Tibial artery (tissue), 4 donors: ENCODE measurements at places on chromosomes 1 and 21.

- DNase-seq = no peak
These were observed 95.6 kb downstream of the CENPF start for GRCh38 chr1:214698559-214698958.

DNA sequence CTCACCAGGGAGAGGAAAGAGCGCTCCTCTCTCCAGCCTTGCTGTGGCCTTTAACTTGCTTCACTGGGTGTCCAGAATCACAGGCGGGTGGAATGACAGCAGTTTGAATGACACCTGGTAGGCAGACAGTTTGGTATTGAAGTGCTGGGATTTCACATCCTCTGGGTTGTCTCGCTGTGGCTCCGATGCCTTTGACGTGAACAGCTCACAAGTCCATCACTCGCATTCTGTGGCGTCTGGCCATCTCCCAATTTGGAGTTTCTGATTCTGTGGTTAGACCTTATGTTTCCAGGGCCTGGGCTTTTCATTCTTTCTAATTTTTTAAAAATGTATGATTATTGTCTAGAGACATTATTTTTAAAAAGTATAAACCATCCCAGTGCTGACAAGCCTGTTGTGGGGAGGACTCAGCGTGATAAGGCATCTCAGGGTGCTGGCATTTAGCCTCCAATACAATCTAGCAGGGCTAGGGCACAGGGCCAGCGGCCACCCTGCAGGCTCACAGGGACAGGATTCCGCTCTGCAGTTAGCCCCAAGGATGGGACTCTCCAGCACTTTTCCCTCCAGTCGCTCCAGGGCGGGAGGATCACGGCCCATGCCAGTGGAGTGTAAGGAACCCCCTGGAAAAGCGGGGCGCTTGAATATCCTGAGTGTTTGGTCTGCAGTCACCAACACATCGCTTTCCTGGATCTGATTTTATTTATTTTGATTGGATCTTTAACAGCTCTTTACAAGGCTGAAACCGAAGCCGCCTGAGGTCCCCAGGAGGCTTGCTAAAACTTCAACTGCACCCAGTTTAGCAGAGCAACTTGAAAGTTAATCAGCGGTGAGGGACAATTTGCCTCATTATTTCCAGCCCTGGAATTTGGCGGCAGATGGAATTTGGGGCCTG, 178.3 kb downstream of the TRABD2B start:
- peak; percentile 82 for DNase-seq

DNA sequence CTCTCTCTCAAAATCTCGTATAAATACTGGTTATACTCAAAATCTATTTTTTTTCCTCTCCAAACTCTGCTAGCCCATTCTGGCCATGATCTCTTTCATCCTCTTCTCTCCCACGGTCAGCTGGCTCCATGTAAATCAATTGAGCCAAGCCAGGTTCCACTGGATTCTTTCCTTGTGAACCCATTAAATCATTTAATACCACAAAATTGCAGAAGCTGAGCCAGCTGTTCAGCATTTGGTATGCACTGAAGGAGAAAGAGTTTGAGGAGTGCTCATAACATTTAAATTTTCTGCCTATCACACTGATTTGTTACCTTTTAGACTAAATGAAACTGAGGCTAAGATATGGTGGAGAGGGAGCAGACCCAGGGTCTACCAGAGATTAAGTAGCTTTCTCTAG, 29.1 kb upstream of the TADA1 start:
- no peak for DNase-seq

DNA sequence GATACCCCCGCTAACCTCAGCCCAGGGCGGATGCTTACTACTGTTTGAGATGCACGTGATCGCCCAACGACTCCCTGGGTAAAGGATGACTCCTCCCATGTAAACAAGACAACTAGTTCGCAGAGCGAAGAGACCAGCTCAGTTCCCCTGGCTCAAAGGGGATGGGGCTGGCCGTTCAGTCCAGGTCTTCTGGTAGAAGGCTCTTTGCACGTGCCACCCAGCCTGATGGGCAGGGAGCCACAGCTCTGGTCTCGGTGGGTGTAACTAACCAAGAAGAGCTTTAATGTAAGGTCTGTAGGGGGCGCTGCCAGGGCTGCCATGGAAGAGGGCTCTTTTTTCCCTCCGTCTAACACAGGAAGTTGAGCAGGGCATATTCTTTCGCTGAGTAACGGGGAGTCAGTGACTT, 49.4 kb upstream of the PARP1 start:
- no peak for DNase-seq

DNA sequence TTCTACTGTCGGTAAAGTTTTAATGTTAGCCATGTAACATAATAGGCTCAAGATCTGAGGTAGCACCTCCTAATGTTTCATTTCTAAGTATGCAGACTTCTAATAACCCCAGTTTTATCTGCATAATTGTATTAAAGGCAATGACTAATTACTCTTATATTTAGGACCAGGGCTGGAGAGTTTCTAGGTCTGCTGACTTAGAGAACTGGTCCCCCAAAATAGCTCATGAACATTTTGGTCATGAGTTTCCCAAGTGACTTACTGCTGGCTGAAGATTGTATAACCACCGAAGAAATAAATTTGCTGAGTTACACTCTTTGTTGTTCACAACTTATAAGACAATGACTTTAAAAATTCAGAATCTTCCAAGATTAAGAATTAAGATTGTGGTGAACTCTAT, 197.8 kb upstream of the TNR start:
- DNase-seq = no peak

- DNase-seq = no peak
These were observed 126.4 kb downstream of the CLIC6 start for GRCh38 chr21:34795175-34795547.

DNA sequence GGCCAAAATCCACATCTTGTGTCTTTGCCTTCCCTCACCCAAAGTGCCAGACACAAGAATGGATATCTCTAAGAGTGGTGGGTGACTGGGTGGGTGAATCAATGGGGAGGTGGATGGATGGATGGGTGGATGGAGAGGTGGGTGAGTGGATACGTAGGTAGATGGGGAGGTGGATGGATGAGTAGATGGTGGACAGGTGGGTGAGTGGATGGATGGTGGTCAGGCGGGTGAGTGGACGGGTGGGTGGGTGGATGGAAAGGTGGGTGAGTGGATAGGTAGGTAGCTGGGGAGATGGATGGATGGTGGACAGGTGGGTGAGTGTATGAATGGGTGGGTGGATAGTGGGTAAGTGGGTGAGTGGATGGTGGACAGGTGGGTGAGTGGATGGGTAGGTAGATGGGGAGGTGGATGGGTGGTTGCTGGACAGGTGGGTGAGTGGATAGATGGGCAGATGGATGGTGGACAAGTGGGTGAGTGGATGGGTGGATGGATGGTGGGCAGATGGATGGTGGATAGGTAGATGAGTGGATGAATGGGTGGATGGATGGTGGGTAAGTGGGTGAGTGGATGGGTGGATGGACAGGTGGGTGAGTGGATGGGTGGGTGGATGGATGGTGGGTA, 34.2 kb downstream of the SLC19A1 start:
- DNase-seq = no peak

- DNase-seq = no peak
These were observed 199.3 kb upstream of the MAP1LC3C start for GRCh38 chr1:242197907-242198820.

GRCh38 chr1:9253453-9254105, 19.0 kb downstream of the H6PD start:
- DNase-seq = no peak

GRCh38 chr1:209368864-209369598, 214.5 kb upstream of the CAMK1G start:
- DNase-seq = no peak

GRCh38 chr1:237863234-237863633, 27.5 kb downstream of the ZP4 start:
- no peak for DNase-seq

DNA sequence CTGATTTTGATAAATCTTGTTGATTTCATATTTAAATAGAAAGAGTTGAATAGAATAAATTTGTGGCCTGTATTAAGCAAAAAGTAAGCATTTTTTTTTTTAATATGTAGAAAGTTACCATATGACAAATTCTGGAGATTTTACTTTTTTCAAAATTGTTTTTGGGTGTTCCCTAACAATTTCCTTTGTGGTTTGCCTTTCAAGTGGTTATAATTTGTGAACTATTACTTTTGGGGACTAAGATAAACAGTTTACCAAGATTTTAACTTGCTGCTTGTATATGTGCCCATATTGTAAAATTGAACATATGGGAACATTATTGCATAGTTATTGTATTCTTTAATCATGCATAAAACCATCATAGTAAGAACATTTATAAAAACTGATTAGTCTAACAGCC, 34.6 kb downstream of the SLC30A7 start:
- no peak for DNase-seq

DNA sequence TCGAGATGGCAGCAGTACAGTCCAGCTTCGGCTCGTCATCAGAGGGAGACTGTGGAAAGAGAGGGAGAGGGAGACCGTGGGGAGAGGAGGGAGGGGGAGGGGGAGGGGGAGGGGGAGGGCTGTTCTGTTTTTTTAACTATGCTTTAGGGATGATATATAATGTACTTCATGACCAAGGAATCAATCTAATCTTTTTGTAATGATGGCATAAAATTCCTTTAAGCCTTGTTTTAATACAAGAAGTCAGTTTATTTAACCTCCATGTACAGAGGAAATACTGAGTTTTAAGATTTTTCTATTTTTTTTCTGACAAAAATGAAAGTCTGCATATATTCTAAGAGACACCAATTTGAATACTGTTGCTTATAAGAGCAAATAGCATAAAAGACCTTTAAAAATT, 41.9 kb downstream of the PTBP2 start:
- no peak for DNase-seq

DNA sequence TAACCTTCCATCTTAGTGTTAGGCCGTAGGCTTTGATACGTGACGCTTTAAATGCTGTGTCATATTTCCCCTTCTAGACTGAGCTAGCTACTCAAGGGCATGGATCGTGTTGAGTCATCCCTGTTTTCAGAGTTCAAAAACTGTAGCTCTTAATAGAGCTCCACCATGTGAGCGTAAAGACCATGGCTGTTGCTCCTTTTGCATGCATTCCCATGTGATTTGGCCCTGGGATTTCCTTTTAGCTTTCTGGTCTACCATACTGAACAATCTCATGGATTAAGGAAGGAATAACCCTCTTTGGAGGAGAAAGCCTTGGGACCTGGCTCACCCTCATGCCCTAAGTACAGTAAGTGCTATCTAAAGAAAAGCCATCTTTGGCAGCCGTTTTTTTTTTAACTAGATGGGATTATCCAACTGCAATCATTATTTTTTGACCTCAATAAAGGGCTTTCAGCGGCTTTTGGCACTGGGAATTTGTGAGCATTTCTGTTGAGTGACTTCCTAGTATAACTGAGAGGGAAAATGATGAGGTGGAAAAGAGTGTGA, 76.6 kb downstream of the PLPP3 start:
- DNase-seq = no peak

DNA sequence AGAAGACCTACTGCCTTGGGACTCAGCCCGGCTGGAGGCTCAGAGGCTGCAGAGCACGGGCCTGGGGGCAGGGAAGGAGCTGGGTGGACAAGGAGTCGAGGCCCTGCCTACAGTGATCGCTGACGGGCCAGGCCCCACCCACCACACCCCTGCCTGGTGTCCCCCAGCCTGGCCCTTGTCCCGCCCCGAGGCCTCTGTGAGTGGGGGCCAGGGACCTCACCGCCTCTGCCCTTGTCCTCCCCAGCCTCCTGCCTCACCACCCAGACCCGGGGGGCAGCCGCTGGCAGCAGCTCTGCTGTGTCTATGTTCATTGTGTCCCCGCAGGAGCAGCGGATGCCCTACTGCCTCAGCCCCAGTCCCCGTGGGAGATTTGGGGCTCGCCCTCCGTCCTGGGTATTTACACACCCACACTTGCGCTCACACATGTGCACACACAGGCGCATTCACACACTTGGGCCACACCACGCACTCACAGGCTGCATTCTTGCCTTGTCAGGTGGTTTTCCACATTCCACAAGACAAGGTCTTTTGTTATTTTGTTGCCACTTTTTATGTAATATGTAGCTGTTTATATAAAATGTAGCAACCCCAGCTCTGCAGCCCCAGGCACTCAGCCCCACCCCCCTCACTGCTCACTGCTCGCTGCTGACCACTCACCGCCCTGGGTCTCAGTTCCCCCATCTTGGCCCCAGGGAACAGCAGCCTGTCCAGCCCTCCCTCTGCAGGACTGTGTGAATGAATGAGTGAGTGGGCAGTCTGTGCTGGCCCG, 7.3 kb downstream of the PFKL start:
- no peak for DNase-seq

DNA sequence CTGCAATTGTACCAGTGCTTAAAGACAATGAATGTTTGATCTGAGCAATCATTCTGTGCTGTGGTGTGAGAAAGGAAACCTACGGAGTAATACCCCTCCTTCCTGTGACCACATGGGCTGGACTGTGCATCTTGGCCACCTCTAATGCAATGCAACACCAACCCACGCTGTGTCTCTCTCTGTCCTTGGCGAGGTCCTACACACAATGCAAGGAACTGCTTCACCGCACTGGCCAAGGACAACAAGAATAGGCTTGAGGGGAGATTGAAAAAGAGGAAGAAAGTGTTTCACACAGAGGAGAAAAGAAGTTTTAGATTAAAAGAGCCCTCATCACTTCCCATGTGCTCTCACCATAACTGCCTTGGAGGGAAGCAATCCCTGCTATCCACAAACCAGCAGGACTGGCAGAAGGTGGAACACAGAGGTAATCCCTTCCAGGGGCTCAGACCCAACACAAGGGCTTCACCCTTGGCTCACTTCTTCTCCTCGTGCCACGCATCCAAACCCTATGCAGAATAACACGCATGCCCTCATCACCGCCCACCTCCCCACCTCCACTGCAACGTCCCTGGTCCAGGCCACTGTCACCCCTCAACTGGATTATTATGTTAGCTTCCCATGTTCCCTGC, 112.5 kb upstream of the ERG start:
- peak; percentile 76 for DNase-seq

DNA sequence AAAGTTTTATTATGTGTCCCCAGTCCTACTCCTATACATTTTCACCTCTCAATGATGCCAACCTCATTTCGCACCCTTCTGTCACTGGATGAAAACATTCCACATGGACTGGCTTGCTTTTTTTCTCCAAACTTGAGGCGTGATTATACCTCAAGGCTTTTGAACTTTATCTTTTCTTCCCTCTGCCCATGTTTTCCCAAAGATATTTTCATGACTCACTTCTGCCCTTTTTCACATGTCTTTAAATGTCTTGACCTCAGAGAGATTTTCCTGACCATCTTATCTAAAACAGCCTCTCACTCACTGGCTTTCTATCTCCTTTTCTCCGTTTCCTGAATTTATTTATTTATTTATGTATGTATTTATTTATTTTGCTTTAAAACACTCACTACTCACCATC, 659.0 kb downstream of the PTPRC start:
- DNase-seq = no peak

DNA sequence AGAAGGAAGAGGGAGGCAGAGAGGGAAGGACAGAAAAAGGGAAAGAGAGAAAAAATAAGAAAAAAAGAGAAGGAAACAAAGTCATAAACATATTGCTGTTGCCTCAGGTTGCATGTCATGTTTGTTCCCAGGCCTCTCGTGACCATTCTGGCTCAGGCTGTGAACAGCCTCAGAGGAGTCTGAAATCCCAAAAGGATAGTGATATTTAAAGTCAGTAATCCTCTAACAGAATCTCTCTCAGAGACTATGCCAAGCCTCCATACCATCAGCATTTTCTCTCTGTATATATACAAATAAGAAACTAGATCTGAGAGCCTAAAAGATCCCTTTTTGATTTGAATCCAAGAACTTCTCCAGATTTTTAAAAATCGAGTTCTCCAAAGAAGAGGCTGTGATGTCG, 35.2 kb downstream of the GORAB start:
- DNase-seq = no peak
